Stimulated activated CD4-positive, alpha-beta T cell treated with anti-CD3 and anti-CD28 coated beads, Interleukin-1b, Interleukin-23, amount 100 ng/mL, for 1 hour (primary cell): ENCODE measurements at places on chromosomes 1 and 21.

- no peak for DNase-seq
Observed at GRCh38 chr1:71587961-71588360, 507.1 kb upstream of the ZRANB2 start.

DNA sequence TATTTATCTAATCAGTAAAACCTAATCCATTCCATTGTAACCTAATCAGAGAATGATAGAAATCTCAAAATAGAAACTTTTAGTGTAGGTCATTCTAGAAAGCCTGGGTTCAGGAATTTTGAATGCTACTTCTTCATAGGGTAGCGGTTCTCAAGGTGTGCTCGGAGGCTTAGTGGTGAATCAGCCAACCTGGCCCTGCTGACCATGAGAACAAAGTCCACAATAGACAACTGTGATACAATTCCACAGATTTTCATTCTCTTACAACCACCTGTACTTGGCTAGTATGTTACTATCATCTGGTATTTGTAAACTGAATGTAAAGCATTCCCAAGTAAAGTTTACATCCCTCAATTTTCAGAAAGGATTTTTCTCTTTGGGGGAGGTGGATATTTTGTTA, 7.5 kb upstream of the PUM1 start:
- no peak for DNase-seq

DNA sequence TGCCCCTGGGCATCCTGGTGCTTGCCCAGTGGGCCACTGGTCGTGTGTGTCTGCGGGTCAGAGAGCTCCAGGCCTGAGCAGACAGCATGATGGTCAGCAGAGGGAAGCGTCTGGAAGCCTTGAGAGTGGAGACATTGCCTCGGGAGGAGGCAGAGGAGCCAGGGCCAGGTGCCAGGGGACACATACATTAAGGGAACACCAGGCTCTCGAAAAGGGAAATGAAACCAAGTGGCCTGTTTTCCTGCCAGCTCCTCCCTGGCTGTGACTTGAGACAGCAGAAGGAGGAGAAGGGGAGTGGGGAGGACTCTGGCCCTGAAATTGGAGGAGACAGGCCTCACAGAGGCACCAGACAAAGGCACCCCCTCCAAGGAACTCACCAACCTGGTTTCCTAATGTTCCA, 62.4 kb upstream of the LRP8 start:
- DNase-seq, result no peak

DNA sequence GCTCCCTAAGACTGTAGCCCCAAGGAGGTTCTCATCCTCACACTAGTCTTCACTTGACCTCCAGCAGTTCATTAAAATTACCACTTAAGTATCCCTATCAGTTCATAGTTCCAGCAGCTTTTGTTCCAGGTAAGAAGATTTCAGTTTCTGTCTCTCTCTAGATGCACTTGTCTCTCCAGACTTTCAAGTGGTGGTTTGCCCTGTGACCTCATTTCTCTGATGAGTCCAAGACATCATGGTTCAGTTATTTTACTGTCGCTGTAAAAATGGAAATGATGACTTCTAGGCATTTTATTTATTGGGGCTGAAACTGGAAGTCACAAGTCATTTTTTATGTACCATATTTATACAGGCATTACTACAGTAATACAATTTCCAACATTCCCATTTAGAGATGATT, 17.9 kb upstream of the RGS18 start:
- no peak for DNase-seq

GRCh38 chr1:154557248-154557938, 1.1 kb downstream of the UBE2Q1 start:
- DNase-seq, result no peak

- no peak for DNase-seq
Observed at GRCh38 chr1:230317823-230318819, 108.0 kb downstream of the PGBD5 start.

DNA sequence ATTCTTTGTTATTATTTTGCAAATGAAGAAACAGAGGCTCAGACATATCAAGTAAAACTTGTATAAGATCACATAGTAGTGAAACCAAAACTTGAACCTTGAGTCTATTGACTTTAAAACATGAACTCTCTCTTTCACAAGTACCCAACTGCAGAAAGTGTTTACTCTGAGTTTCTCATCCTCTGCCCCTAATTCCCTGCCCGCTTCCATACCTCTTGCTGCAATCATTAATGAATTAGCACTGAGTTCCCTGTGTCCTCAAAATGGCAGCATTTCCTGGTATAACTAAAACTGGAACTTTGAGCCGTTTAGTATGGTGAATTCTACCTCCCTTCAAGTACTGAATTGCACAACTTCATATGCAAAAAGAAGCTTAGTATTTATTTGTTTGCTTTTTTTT, 147.7 kb upstream of the DNAH14 start:
- no peak for DNase-seq
